ENCODE measurements at places on chromosomes 3 and 15.
A peak's percentile ranks its signal among the peaks of the same experiment; 100 is the strongest.

DNA sequence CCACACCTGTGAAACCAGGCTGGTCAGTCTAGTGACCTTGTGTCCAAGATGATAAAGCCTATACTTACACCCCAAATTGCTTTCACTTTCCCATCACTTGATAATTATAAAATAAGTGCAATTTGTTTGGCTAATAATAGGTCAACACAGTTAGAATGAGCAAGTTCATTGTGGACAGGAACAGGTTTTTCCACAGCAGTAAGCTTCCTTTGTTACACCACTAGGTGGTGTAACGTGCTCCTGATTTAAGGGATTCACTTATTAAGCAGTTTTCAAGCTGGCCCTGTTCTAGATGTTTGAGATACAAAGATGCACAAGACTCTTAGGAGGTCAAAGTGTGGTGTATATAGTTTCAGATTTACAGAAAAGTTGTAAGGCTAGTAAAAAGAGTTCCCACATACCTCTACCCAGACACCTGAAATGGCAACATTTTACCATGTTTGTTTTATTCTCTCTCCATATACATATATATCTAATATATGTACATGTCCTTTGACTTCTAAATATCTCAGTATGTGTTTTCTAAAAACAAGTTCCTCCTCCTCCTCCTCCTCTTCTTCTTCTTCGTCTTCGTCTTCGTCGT is 6.8 kb upstream of the MFSD1 start:
- DNase-seq = peak; percentile 40

- DNase-seq = no peak
These were observed 51.3 kb downstream of the ABCC5 start for GRCh38 chr3:183966361-183966791.

DNA sequence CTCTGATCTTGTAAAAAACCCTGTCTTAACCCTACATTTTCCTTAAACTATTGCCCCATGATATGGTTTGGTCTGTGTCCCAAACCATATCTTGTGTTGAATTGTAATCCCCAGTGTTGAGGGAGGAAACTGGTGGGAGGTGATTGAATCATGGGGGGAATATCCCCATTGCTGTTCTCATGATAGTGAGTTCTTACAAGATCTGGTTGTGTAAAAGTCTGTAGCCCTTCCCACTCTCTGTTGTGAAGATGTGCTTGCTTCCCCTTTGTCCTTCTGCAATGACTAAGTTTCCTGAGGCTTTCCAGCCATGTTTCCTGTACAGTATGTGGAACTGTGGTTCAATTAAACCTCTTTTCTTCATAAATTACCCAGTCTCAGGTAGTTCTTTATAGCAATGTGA is 881.4 kb downstream of the DIPK2A start:
- DNase-seq = no peak

DNA sequence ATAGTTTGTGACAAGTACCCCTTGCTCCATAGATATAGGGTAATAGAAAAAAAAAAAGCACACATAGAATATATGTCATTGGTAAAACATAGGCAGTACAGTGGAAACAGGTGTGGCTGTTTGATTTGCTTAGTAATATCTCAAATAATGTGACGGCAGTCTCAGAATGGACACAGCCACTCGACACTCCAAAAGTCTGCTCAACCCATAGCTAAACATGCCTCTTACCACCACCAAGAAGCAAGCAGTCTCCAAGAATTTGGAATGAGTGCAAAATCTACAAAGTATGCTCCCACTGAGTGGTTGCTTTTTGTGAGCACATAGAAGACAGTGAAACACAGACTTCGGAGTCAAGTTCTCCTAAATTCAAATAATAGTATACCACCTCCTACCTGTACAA is 43.0 kb downstream of the RAB27A start:
- DNase-seq = no peak

DNA sequence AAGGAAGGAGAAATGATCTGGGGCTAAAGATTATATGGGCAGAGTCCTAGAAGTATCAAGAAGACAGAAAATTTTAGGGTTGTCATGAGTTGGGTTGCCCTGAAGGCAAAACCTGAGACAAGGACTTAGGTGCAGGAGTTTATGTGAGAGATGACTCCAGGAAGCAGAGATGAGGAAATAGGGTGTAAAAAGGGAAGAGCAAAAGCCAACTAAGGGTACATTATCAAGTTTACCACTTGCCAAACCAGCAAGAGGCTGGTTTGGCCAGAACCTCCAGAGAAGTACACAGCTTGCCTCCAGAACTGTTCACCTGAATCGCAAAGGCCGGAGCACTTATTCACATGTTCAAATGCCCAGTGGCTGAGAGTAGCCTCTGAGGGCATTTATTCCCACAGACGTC is 116.7 kb downstream of the FHIT start:
- DNase-seq = no peak

- DNase-seq = no peak
These were observed 169.0 kb upstream of the BCL6 start for GRCh38 chr3:187914231-187914630.

GRCh38 chr3:160538895-160539294 is 26.5 kb downstream of the KPNA4 start:
- no peak for DNase-seq

DNA sequence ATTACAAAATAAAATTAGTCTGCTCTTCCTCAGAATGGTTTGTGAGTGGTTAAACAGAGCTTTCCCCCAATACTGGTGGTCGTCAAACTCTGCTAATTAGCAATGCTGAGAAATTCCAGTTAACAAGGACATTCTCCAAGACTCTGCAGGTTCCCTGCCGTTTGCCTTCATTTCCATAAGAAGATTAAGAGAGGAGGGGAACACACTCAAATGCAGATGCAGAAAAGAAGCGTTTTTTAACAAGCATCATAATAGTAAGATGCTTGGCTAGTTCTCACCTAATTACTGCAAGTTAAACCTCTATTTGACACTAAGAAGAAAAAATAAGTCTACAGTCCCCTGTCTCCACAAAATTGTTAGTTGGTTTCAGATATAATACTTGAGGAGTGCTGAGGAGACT is 3.7 kb upstream of the SOX2 start:
- no peak for DNase-seq

- DNase-seq = no peak
These were observed 1.3 kb downstream of the ADAMTSL3 start for GRCh38 chr15:83655237-83655616.

DNA sequence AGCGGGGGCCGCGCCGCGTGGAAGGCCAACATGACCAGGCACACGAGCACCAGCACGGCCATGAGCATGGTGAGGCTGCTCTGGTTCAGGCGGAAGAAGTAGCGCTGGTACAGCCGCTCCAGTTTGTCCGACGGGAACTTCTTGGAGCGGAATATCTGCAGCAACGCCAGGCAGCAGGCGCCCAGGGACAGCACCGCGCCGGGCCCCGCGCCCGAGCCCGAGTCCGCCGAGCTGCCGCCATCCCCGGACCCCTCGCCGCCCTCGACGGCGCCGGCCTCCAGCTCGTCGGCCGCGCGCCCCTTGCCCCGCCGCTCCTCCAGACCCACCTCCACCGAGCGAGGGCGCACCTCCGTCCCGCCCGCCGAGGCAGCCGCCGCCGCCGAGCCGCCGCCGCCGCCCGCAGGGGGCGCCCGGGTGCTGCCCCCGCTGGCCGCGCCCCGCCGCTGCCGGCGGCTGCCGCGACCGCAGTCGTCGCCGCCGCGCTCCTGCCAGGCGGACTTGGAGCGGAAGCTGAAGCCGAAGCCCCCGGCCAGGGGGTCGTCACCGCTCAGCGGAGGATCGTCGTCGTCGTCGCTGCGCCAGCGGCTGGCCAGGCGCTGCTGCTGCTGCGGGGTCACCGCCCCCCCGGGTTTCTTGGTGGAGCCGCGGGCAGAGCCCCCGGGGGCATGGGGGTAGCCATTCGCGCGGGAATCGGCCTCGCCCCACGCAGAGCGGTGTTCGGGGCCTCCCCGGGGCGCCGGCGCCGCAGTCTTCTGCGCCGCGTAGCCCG is 957 bp downstream of the ADCY5 start:
- no peak for DNase-seq

DNA sequence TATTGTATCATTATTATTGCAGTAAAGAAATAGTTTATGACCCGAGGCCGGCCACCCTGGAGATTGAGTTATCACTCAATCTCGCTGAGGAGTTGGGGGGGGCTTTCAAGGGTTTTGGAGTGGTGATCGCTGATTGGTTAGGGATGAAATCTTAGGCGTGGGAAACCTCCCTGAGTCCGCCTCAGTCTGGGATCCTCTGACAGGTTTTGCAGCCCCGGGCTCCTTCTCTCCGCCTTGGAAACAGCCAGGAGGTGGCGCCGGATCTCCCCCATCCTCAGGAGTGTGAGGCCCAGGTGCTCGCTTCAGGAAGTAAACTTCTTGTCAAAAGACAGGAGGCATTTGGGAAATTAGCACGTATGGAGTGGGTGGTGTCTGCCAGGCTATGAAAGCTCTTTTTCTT is 41.1 kb upstream of the SEC61A1 start:
- DNase-seq = peak; percentile 14

DNA sequence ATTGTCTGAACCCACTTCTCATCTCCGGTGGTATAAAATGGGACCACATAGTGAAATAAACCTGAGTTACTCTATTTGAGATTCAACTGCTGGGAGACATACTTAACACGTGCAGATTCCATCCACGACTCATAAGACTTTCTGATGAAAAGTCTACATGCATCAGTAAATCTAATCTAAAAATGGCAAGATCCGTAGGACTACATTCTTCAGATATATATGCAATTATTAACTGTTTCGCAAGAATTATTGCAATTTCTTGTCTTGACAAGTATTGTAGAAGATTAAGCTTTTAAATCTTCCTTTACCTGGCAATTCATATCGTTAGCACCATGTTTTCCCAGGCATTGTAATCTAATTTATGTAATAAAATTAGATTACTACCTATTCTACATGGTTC is 718.7 kb upstream of the CBLB start:
- no peak for DNase-seq

DNA sequence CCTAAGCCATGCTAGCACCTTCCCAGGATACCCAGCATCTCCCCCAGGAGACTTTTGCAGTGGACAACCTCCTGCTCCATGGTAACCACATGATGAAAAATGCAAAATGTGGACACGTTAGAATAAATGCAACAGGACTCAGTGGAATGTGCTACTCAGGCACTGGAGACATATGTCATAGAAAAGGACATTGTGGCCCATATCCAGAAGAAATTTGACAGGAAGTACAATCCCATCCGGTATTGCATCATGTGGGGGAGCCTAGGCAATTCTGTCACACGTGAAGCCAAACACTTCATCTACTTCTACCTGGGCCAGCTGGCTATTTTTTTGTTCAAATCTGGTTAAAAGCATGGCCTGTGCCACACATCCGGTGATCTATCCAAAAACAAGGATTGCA is 227.2 kb upstream of the GPR149 start:
- no peak for DNase-seq

- no peak for DNase-seq
These were observed 11.5 kb downstream of the ACSBG1 start for GRCh38 chr15:78222745-78223395.

DNA sequence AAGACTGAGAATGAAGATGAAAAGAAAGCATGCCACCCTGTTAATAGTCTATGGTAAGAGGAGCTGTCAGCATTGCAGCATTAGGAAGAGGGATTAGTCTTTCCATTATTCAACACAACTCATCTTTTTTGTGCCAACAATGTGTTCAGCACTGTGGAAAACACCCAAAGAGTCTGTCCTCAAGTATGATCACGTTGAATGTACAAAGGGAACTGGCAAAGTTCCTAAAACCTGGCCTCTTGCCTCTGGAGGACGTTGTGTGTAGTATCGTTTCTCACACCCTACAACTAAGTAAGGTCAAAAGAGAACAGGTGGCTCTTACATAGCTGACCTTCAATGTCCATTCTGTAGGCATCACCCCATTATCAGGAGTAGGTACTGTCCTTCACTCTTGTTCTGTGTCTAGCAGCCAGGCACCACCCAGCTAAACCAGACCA is 147.9 kb upstream of the THBS1 start:
- no peak for DNase-seq

DNA sequence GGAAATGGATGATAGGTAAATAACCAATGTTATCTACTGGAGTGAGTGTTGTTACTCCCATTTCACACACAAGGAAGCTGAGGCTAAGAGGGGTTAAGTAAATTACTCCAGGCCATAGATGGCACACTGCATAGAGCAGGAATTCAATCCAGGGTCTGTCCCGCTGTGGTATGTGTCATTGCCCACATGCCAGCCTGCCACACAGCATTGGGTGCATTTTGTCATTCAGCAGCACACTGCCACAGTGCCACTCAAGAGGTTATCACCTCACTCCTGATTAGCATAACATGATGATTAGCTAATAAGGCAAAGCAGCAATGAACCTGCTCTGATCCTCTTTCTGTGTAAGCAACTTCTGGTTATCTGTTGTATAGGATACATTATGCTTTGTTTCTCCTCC is 157.4 kb upstream of the CTNNB1 start:
- no peak for DNase-seq

DNA sequence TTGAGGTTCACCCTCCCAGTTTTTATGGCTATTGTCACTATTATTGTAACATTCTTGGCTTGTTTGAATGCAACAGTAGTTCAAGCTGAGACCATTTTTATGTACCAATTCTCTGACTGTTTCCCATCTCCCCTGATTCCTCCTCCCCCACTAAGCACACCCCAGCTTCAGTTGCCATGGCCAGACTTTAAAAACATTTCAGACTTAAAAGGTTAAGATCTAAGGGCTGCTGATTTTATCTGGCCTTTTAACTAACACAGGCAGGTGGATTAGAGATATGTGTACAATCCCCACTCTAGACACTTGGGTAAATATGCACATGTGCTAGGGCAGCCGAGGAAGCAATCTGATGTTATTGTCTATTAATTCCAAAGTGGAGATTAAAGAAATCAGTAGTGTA is 386.3 kb upstream of the NR2F2 start:
- no peak for DNase-seq

DNA sequence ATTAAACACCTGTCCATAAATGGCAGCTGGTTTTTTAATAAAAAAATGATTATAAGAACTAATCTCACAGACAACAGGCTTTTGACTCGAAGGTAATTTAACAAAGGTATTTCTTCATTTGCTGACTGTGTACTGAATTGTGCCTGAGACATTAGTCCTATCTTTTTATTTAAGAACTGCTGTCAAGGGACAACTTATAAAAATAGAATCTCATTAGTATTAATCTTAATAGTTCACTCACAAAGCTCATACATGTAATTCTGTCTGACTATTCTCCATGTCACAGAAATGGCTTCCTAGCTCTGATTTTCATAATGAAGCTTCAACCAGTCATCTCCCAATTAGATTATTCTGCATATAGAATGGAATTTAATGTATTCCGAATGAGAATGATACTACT is 276.9 kb upstream of the PDZRN3 start:
- DNase-seq = no peak

- peak; percentile 66 for DNase-seq
These were observed 97.2 kb downstream of the TBC1D5 start for GRCh38 chr3:17645074-17645698.

- DNase-seq = no peak
These were observed 18.4 kb downstream of the GOLGA6L1 start for GRCh38 chr15:23118208-23118607.

DNA sequence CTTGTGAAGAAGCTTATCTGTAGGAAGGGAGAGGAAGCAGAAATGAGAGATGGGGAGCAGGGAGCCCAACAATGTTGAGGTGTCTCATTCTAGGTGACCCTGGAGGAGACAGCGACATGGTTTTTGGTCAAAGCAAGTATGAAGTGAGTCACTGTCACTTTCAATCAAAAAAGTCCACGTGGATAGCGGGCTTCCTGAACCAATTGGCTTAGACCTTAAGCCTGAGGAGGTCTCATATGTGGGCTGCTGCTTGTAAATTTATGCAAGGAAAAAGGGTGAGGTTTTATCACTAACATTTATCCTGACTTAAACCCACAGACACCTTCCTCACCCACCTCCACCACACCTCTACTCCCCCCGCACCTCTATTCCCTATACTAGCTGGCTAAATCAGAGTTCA is 22.7 kb downstream of the CLDN11 start:
- DNase-seq = no peak

GRCh38 chr3:188299068-188299467 is 145.1 kb downstream of the LPP start:
- no peak for DNase-seq
